NCI-H1048 (cell line): ENCODE measurements at places on chromosomes 12 and 14.

DNA sequence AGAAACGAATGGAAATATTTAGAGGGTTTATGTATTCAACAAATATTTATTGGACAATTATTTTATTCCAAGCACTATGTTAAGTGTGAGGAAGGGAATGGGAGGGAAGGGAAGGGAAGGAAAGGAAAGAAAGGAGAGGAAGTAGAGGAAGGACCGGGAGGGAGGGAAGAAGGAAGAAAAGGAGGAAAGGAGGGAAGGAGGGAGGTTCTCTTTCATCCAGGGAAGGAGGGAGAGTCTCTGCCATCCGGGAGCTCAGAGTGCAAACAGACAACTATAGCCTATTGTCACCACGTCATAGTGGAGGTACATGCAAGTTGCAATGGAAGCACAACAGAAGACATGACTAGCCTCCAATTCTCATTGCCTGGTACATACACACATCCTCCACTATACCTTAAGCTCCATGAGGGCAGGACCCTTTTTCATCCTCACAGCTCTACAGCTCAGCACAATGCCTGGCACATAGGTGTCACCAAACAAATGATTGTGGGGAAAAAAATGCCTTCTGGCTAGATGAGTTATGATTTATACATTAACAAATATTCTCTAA is 48.1 kb downstream of the DAD1 start:
- no peak for DNase-seq

GRCh38 chr12:117854339-117855012 is 114.3 kb downstream of the KSR2 start:
- no peak for DNase-seq

GRCh38 chr12:109428037-109428629 is 49.0 kb downstream of the KCTD10 start:
- DNase-seq = no peak

- no peak for DNase-seq
Measured at GRCh38 chr14:60304509-60304908, 55.5 kb downstream of the PPM1A start.

- DNase-seq = no peak
Measured at GRCh38 chr12:25959071-25959961, 834 bp downstream of the RASSF8 start.

GRCh38 chr12:57093415-57094207 is 4.7 kb downstream of the NAB2 start:
- no peak for DNase-seq

- DNase-seq = no peak
Measured at GRCh38 chr14:96085369-96085768, 46.2 kb downstream of the C14orf132 start.

- DNase-seq = no peak
Measured at GRCh38 chr12:7269273-7269672, 34.6 kb upstream of the ACSM4 start.

- DNase-seq = no peak
Measured at GRCh38 chr14:32980178-32980901, 41.7 kb downstream of the NPAS3 start.

DNA sequence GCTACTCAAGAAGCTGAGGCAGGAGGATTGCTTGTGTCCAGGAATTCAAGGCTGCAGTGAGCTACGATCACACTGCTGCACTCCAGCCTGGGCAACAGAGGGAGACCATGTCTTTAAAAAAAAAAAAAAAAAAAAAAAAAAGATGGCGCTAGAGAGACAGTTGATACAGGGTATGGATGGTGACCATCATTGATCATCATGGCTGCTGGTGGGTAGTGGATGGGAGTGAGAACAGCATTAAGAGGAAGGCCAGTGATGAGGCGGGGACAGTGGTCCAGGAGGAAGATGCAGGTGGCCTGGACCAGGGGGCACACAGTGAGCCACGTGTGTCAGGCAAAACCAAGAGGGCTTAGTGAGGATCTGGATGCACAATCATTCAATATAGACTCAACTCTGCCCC is 26.8 kb upstream of the MAP1LC3B2 start:
- DNase-seq = no peak

GRCh38 chr12:41486718-41487117 is 298.6 kb downstream of the PDZRN4 start:
- DNase-seq = no peak

DNA sequence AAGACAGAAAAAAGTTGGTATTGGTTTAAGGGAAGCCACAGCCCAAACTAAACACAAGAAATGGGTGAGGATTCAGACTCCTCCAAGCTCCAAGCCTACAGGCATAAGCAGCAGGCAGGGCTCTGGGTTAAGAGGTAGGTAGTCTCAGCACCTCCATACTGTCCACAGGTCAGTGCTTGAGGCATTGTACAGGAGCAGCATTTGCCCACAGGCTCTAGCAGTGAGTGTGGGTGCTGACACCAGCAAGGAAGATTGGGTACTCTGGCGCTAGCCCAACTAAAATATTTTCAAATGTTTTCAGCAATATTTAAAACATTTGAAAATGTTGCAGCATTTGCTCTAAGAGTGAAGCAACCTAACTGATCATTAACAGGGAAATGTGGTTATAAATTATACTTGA is 33.1 kb downstream of the FERMT2 start:
- DNase-seq = no peak

DNA sequence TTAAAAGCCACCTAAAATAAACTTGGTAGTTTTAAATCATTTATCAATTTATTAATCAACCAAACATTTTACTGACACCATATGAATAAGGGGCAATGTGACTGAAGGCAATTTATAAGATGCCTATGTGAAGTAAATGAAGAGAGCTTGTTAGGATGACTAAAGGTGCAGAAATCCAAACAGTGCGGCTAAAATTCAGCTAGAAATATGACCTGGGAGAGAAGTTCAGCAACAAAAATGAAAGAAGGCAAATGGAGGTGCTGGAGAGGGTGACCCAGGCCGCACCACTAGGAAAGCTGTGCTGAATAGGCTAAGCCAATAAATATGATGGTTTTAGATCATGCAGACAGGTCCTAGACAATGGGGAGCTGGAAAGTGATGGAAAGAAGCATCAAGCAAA is 403.7 kb downstream of the BTG1 start:
- DNase-seq = no peak

- no peak for DNase-seq
Measured at GRCh38 chr12:103806803-103807202, 34.2 kb downstream of the NT5DC3 start.

GRCh38 chr14:24312736-24313507 is 1.6 kb downstream of the LTB4R start:
- DNase-seq = no peak

DNA sequence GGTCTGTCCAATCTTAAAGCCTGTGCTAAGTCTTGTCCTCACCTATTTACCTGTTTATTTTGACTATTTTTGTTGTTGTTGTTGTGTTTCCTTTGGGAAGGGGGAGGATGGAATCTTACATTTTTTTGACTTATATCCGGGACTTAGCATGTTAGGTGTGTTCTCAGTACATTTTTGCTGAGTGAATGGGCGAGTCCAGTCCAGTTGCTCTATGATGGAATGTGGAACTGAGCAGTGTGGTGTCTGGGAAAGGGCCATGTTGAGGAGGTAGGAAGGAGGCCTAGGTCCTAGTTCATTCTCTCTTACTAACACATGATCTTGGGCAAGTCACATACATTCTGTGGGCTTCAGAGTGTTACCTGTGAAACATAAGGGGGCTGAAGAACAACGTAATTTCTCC is 80.9 kb upstream of the SLC38A2 start:
- DNase-seq = no peak

- DNase-seq = no peak
Measured at GRCh38 chr12:26786865-26787514, 46.0 kb downstream of the ITPR2 start.

DNA sequence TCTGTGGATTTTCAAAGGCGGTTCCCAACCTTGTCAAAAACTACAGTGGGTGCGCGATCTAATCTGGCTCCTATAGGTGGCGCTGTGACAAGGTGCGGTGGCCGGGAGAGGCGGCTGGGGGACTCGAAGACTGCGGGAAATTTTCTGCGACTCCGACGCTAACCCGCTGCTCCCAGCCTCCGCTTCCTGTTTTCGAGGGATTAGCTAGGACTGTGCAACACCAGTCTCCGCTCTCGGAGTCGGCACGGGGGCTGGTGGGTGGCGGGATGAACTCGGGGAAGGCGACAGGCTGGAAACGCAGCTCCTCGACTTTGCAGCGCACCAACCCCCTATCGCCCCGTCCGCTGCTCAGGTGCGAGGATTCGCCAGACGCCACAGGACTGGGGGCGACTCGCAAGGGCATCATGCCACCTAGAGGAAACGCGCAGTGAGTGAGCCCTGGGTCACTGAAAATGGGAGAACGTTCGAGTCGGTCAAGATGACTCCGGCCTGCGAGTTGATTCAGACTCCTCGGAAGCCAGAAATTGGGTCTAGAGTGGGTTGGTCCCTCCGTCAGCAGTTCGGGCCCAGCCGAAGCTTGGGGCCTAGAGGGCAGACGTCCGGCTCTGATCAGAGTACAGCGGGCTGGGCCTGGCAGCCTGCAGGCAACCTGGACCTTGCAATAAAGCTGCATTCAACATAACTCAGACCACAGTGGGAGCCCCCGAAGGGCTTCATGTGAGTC is 5.5 kb upstream of the PAX9 start:
- DNase-seq = peak; percentile 60

GRCh38 chr14:87916103-87916885 is 76.7 kb downstream of the GALC start:
- no peak for DNase-seq

DNA sequence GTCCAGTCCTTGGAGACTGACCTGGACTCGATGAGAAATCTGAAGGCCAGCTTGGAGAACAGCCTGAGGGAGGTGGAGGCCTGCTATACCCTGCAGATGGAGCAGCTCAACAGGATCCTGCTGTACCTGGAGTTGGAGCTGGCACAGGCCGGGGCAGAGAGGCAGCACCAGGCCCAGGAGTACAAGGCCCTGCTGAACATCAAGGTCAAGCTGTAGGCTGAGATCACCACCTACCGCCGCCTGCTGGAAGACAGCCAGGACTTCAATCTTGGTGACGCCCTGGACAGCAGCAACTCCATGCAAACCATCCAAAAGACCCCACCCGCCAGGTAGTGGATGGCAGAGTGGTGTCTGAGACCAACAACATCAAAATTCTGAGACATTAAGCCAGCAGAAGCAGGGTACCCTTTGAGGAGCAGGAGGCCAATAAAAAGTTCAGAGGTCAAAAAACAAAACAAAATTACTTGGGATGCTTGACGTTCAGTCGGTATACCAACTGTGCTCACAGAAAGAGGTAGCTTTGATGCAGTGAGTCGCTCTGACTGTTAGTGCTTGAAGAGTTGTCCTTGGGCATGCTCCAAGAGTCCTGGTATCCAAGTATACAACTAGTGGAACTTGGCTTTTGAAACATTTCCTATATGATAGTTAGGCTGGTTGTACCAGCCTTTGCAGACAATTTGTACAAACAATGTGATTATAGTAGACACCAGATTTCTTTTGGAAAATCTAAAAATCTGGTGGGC is 4.8 kb downstream of the MED6 start:
- no peak for DNase-seq

- no peak for DNase-seq
Measured at GRCh38 chr12:53221203-53222080, 10.6 kb downstream of the RARG start.

DNA sequence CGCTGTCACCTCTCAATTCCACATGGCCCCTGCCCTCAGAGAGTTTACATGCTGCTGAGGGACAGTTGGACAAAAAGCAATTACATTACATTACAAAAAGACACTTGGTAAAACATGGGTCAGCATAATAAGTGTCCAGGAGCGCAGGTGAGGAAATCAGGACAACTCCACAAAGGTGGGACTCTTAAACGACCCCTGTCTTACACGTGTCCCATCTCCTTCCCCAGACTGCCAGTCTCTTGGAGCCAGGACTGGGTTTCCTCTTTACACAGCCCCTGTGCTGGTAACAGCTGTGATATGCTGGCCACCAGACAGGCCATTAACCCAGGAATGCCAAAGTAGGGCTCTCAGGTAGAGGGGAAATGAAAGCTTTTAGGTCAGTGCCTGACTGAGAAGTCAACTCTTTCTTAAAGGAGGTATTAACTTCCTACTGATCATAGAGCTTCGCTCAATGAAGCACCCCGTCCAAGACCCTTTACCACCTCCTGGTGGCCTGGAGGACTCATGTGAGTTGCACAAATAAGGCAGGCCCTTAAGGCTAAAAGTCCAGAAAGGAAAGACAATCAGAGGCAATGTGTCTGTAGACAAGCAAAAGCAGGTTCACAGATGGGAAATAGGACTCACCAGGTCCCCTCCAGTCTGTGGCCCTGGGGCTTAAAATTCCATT is 55.5 kb downstream of the ANO2 start:
- DNase-seq = no peak

DNA sequence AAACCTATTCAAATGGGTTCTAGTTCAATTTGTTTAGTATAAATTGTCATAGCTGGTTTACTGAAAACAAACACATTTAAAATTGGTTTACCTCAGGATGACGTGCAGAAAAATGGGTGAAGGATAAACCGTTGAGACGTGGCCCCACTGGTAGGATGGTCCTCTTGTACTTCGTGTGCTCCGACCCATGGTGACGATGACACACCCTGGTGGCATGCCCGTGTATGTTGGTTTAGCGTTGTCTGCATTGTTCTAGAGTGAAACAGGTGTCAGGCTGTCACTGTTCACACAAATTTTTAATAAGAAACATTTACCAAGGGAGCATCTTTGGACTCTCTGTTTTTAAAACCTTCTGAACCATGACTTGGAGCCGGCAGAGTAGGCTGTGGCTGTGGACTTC is 8.3 kb downstream of the CALM1 start:
- no peak for DNase-seq
